Fibroblast of skin of abdomen (primary cell): ENCODE measurements at places on chromosomes 16 and 17.

DNA sequence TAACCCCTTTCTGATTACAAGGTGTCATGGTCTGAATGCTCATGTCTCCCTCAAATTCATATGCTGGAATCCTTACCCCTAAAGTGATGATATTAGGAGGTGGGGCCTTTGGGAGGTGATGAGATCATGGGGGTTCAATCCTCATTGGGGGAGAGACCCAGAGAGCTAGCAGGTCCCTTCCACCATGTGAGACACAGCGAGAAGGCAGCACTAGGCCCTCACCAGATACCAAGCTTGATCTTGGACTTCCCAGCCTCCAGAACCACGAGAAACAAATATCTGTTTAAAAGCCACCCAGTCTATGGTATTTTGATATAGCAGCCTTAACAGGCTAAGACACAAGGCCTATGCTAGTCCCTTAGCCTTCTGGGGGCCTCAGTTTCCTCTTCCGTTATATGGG is 45.9 kb downstream of the MYH11 start:
- DNase-seq: no peak

GRCh38 chr17:29589524-29590410 is at the start of gene GIT1:
Gene GIT1 (minus strand): TSS chr17:29589648. CDS start chr17:29589378, 270 bp downstream.
- peak; percentile 87 for DNase-seq

DNA sequence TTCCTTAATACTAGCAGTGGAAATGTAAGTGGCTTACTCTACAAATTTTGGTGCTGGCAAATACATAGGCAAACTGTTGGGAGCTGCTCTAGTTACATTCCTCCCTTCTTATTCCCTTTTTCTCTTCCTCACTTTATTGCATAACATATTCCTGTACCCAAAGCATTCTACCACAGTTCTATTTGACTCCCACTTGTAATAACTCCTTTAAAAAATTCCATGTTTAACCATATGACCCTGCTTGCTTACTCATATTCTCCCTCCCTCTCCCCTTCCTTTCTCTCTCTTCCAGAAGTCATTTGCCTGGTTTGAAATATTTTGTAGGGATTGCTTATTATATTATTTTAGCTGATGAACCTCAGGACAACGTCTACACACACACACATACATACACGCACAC is 22.7 kb downstream of the NQO1 start:
- peak; percentile 31 for DNase-seq

DNA sequence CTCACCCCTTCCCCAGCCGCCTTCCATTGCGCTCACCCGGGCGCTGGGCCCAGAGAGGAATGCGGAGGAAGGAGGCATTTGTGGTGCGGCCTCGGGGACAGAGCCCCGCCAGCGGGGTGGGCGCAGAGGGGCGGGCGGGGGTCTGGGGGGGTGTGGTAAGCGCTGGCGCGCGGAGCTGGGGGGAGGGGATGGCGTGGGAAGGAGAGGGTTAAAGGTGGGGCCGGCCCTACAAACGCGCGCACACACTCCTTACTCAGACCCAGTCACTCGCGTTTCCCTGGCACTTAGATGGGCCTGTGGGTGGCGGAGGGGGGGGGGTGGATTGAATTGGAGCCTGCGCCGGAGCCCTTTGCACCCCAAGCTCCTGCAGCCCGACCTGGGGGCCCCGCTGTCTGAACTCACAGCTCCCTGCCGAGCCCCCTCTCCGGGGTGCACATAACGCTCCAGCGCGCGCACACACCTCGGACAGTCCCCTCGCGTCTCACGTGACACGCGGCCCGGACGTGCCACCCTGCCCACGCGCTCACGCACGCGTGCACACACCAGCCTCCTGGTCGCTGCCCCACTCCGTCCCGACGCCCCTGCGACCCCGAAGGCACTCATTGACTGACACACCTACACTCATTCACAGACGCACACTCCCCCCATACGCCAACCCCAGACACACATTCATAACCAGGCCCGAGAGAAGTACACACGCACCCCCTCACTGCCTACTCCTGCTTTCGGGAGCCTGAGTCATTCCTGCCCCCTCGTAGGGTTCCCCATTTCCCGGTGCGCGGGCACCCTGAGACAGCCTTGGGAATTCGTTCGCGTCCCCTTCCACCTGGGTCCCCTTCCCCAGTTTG is 844 bp downstream of the TBKBP1 start:
- DNase-seq: peak; percentile 49

DNA sequence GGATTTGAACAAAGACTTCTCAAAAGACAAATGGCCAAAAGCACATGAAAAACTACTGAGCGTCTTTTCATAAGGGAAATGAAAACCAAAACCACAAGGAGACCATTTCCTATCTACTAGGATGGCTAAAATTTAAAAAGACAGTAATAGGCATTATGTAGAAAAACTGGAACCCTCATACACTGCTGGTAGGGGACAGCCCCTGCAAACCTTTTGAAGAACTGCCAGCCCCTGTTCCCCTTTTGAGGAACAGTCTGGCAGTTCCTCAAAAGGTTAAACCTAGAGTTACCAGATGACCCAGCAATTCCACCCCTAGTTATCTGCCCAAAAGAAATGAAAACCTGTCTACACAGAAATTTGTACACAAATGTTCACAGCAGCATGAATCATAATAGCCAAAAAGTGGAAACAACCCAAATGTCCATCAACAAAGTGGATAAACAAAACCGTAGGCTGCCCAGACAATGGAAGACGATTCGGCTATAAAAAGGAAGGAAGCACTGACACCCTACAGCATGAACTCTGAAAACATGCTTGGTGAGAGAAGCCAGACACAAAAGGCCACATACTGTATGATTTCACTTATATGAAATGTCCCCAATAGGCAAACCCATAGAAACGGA is 22.9 kb downstream of the CDIP1 start:
- DNase-seq: no peak

GRCh38 chr17:65130832-65131231 is 6.3 kb upstream of the RGS9 start:
- DNase-seq: no peak

GRCh38 chr17:17401271-17401781 is 75.5 kb upstream of the MED9 start:
- peak; percentile 14 for DNase-seq

DNA sequence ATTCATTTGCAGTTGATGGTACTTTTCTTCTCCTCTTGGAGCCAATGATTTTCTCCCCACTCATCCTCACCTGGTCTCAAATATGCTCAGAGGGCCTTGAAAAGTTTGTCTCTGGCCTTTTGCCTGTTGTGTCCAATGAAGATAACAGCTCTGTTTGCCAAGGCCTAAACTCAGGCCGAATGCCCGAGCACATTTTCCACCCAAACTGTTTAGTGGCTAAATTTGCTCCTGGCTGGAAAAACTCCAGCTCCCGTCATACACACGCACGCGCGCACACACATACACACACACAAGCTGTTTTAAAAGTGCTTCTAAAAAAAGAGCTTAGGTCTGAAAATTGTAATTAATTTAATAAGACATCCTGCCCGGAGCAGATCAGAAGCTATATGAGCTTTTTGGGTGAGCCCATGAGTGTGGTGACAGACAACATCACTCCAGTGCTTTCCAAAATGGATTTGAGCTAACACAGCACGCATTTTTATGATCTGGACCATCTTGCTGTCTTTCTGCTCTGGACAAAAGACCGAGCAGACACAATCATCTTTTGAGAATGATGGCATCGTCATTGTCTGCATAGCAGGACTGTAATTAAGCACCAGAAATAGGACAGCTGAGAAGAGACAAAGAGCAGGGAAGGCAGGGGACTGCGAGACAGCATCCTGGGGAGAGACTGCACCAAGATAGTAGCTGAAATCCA is 48.9 kb downstream of the IRX6 start:
- DNase-seq: no peak

GRCh38 chr17:50763716-50764475 is 3.4 kb downstream of the ANKRD40CL start:
- DNase-seq: no peak

DNA sequence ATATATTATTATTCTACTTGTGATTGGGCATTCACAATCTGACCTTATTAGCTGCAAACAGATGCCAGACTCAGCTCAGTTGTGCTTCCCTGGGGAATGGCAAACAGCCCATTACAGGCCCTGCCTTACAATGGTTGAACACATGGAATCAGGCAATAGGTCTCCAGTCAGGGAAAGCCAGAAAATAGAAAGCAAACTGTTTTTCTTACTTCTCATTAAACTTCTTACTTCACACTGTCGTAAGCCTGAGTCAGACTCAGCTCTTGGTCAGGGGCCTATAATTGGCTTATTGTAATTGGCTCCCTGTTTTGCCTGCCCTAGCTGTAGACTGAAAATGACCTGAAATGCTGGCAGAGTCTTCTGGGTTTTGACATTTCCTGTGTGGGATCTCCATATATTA is 77.0 kb upstream of the CA10 start:
- DNase-seq: no peak

- DNase-seq: no peak
Observed at GRCh38 chr17:73151916-73152632, 12.7 kb upstream of the SSTR2 start.

DNA sequence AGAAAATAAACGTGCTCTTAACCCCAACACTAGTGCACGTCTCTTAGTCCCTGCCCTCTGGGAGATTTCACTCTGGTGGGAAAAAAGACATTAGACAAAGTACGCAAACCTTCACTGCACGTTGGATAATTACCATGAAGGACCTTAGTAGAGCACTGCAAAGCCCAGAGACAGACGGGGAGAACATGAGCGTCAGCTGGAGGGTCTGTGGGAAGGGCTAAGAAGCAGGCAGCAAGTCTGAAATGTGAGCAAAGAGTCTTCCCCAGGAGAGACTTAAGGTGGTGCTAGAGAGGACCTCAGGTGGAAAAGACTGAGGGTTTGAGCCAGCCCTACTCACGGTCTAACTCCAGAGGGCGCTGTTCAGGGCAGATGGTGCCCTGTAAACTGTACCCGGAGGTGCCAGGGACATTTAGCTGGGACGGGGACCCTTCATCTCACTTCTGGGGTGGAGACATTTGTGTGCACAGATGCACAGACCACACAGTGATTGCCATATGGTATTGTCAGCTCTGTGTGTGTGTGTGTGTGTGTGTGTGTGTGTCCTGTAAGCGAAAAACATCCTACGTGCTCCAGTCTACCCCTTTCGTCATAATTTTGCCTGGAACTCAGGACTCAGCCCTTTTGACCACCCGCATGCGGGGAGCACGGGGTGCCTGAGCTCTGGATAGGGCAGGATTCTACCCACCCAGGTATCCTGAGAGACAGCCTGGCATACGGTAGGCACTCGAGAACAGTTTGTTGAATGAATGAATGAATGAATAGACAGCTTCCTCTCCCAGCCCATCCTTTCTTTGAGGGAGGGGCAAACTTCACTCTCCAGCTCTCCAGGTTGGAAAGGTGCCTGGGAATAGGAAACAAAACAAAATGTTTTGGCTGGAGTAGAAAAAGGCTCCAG is 10.1 kb upstream of the STAC2 start:
- DNase-seq: peak; percentile 49

DNA sequence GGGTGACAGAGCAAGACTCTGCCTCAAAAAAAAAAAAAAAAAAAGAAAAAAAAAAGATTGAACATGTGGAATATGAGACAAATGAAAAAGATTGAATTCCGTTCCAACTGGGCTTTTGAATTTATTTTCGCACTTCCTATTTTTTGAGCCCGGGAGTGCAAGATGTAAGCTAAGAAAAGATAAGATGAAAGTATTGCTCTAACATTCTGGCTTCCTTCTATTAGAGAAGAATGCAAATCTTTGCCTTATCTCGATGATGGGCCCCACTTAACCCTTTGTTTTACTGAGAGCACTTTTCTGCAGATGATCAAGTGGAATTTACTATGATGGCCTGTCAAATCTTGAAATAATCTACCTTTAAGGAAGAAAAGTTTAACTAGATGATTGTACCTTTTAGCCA is 96.3 kb downstream of the WWOX start:
- DNase-seq: no peak

DNA sequence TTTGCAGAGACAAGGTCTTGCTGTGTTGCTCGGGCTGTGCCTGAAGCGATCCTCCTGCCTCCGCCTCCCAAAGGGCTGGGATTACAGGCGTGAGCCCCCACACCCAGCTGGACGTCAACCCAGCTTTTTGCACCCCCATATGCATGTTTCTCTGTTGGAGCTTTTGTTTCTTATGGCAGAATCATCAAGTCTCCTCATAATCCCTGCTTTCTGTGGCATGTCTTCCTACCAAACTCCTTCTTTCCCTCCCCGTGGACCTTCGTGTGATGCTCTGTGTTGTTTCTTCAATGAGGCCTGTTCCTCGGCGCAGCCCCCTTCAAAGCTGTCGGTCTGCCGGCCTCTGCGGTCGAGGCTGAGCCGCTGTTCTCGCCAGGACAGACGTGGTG is 71.6 kb downstream of the METRNL start:
- no peak for DNase-seq

- no peak for DNase-seq
Observed at GRCh38 chr16:74268372-74268782, 28.2 kb upstream of the PSMD7 start.

DNA sequence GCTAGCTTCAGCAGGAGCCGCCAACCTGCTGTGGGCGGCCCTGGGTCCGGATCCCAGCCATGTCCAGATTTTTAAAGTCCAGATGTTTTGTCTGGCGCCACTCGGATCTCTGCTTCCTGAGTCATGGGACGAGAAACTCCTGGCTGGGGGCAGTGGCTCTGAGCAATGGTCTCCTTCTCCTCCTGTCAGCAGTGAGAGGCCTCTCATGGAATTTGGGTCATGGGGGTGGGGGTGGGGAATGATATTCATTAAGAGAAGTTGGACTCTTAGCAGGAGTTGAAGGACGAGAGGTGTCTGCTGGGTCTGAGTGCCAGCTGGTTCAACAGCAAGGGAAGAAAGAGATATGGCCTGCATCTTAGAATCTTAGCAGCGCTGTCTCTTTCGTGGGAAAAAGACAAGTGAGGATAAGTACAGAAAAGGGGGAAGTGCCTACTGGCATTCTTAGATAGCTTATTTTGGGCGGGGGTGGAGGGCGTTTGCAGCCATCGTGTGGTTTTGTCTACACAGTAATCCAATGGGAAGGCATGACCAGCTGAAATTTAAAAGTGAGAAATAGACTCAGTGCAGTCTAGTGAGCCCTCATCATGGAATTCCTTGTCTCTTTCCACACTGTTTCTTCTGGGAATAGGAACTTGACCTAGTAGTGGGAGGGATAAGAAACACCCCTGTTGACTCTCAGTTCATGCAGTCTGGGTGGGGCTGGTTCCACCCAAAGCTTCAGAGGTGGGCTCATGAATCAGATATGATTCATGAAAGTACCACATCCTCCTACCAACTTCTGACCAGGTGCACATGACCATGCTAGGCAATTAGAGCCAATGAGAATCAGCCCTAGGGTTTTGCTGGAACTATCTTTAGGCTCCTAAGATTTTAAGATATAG is 80.5 kb downstream of the MYH13 start:
- DNase-seq: peak; percentile 92
